ENCODE measurements at places on chromosomes 3 and 15.

- DNase-seq, result peak; percentile 66
These were observed at the start of gene CCDC71 for GRCh38 chr3:49165771-49166751. CCDC71 (minus strand) TSS chr3:49166331; CDS start chr3:49164208, 2,123 bp downstream.

DNA sequence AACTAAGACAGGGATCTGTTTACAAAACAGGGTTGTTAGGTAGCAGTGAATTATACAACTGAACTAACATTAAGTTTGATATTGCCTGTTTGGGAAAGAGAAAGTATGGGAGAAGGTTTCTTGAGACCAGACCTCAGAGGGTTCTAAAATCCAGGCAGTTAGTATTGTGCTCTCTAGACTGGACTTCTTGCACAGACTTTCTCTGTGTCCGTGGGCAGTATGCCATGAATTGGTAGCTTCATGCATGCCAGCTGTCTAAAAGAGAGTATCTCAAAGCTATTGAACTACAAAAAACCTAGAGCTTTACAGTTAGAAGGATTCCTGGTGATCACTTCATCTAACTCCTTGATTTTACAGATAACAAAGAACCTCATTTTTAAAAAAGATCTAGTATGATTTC is 12.5 kb downstream of the SAMD7 start:
- no peak for DNase-seq

DNA sequence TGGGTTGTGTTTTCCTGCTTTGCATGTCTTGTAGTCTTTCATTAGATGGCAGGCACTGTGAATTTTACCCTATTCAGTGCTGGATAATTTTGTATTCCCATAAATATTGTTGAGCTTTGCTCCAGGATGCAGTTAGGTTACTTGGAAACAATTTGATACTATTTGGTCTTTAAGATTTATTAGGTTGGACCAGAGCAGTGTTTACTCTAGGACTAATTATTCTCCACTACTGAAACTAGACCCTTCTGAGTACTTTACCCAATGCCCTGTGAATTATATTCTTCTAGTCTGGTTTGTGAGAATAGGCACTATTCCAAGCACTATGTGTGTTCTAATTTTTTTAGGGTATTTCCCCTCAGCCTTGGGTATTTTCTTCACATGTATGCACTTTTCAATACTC is 37.8 kb upstream of the TASOR start:
- no peak for DNase-seq

GRCh38 chr3:42652611-42653302 is 740 bp upstream of the ZBTB47 start:
- no peak for DNase-seq

DNA sequence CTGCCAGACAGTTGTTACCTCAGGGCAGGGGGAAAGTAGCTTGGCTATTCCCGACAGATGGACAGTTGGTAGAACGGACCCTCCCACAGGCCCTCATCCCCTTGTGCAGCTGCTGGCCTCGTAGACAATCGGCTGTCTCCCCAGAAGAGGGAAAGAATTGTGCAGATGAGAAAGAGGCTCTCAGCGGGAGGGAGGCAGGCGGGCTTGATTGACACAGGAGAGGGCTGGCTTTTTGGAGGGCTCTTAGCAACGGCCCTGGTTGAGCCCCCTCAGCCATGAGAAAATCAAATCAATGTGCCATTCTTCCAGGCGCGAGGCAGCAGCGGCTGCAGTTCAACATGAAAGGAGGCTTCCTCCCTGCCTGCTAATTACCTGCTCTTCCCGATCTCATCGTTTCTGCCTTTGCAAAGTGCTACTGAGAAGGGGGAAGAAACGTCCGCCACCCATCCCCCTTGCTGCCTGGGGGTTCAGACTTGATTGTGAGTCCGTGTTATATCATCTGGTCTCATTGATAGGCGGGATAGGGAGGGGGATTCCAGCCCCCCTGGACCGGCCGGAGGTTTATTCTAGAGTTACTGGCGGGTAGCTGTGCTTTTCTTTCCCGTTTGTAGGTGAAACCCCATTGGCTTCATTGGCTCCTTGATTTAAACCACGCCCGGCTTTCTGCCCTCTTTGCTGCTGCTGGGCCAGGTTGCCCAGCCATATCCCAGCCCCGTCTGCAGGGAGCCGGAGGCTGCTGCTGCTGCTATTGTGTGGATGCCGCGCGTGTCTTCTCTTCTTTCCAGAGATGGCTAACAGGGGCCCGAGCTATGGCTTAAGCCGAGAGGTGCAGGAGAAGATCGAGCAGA is at the start of gene TAGLN3:
Gene TAGLN3, plus strand, starts transcription at position 287 of the 848 bp plus-strand sequence. Its CDS starts 501 bp downstream, at position 788.
- DNase-seq, result no peak

GRCh38 chr15:52146776-52147175 is 34.2 kb upstream of the BCL2L10 start:
- DNase-seq, result no peak
